Progenitor cell of endocrine pancreas (in vitro differentiated cells): ENCODE measurements at places on chromosomes 2 and 18. TPM values are rescaled to one million over a fixed set of nuclear protein-coding genes. Genes with fewer than 3 reads are reported as not detected.
A peak's percentile ranks its signal among the peaks of the same experiment; 100 is the strongest.

DNA sequence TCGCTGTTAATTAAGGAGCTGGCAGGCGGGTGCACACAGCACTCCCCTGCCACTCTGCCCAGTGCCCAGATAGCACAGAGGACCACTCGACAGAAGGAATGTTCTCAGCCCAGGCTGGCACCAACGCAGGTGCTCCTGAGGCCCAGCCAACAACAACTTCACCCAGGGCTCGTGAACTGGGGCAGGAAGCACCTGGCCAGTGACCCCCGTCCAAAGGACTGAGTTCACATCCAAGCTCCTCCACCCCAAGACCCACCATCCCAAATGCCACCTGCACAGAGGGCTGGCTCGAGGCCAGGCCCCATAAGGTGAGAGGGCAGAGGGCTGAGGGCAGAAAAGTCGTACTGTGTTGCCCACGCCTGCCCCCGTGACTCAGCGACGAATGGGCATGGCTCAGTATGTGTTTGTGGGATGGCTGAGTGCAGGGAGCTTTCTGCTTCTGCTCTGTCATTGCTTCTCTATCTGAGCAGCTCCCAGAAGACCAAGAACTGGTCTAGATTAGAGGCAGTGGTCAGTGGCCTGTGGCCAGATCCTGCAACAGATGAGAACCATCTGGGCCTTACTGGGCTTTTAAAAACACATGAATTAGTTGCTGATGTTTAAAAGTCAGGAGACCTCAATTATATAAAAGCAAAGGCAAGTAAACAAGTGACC is 68.4 kb downstream of the POLR1A start:
- H3K4me1 ChIP-seq, result peaks cover 11% of the 10 kb centered on the region
- no peak for DNase-seq
- H3K27ac ChIP-seq, result no peak overlapping the region
- no peaks in the 10 kb centered on the region for H3K27me3 ChIP-seq
- no peak overlapping the region for H3K4me3 ChIP-seq

DNA sequence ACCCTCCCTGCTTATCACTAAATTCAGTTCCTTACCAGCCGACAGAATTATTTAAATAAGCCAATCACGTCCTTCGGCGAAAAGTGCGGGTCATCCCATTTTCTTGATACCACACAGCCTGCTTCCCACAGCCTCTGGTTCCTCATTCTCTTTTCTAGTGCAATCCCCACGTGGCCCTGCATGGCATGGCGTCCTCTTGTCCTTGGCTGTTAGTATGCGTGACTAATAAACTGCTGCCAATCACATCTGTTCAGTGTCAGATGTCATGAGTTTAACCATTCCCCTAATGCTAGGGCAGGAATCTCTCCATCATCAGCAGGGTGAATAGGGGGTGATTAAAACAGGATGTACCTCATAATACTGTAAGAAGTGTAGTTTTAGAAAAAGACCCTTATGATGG is 62.8 kb upstream of the TSPYL6 start:
- H3K36me3 ChIP-seq, result no peaks in the 10 kb centered on the region
- H3K4me3 ChIP-seq, result no peak overlapping the region
- H3K27ac ChIP-seq, result no peak overlapping the region

DNA sequence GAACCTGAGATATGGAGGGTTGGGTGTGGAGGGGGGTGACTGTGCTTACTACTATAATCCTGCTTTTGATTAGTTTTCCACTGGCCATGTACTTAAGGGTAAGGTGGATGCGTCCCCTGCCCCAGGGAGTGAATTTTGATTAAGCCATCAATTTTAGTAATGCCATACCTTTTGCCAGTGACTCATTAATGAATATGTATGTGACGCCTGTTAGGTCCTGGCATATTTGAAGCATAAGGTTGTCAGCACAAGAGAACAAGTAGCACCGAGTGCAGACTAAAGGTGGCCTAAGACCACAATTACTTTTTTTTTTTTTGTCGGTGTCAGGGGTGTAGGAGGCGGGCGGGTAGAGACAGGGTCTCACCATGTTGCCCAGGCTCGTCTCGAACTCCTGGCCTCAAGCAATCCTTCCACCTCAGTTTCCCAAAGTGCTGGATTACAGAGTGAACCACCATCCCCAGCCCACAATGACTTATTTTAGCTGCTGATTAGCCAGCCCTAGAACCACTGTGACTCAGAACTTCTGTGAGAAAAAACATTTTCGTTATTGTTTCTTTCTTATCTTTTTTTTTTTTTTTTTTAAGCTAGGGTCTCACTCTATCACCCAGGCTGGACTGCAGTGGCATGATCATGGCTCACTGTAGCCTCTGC is 7.0 kb downstream of the TANC1 start:
- H3K4me1 ChIP-seq, result peaks cover 28% of the 10 kb centered on the region
- H3K36me3 ChIP-seq, result peaks cover 5% of the 10 kb centered on the region
- H3K4me3 ChIP-seq, result no peak overlapping the region
- no peak for DNase-seq

DNA sequence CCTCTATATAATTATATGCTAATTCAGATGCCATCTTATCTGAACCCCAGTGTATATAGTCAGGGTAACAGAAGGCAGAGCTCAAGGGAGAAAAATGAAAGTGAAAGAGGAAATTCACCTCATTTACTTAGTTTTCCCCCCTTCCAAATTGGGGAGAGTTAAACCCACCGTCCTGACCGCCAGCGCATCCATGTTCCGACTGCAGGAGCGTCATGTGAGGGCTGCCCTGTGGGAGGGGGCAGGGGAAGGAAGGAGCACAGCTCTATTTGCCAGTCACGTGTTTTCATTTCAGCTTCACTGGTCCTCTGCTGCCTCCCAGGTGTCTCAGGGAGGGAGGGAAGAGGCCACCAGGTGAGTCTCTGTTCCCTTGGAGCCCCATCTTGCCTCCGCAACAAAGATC is 13.2 kb downstream of the CNNM4 start:
- H3K4me3 ChIP-seq, result no peak overlapping the region
- H3K4me1 ChIP-seq, result peaks cover 3% of the 10 kb centered on the region
- no peaks in the 10 kb centered on the region for H3K27me3 ChIP-seq
- H3K36me3 ChIP-seq, result no peaks in the 10 kb centered on the region

- no peak overlapping the region for H3K4me3 ChIP-seq
- H3K36me3 ChIP-seq, result peaks cover 9% of the 10 kb centered on the region
- H3K4me1 ChIP-seq, result no peaks in the 10 kb centered on the region
- no peak for DNase-seq
Measured at GRCh38 chr2:101899871-101900270, 91.9 kb upstream of the IL1R2 start.

- no peak overlapping the region for H3K4me3 ChIP-seq
- H3K27me3 ChIP-seq, result peaks cover 4% of the 10 kb centered on the region
- H3K36me3 ChIP-seq, result no peaks in the 10 kb centered on the region
- no peak overlapping the region for H3K27ac ChIP-seq
Measured at GRCh38 chr2:56089931-56090330, 93.9 kb upstream of the CCDC85A start.

DNA sequence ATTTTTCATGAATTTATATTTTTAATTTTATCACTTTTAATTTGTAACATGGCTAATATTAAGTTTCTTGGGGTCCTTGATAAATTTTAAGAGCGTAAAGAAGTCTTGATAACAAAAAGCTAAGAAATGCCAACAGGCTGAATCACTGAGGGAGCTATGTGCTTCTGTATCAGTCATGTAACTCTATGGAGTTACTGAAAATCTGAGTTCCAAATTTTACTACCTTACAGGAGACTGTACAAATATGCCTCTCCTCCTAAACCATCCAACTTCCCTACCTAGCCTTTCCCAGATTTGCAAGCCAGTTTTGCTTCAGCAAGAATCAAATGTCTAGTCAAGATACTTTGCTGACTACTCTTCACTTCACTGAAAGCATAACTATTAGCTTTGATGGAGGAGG is 35.7 kb downstream of the FEZ2 start:
- no peaks in the 10 kb centered on the region for H3K27me3 ChIP-seq
- peaks cover 24% of the 10 kb centered on the region for H3K36me3 ChIP-seq
- DNase-seq, result no peak
- no peak overlapping the region for H3K27ac ChIP-seq

GRCh38 chr2:23280401-23280800 is 104.6 kb upstream of the KLHL29 start:
- DNase-seq, result no peak
- H3K4me3 ChIP-seq, result no peak overlapping the region
- H3K27me3 ChIP-seq, result peaks cover 10% of the 10 kb centered on the region
- H3K27ac ChIP-seq, result no peak overlapping the region
- H3K36me3 ChIP-seq, result no peaks in the 10 kb centered on the region

DNA sequence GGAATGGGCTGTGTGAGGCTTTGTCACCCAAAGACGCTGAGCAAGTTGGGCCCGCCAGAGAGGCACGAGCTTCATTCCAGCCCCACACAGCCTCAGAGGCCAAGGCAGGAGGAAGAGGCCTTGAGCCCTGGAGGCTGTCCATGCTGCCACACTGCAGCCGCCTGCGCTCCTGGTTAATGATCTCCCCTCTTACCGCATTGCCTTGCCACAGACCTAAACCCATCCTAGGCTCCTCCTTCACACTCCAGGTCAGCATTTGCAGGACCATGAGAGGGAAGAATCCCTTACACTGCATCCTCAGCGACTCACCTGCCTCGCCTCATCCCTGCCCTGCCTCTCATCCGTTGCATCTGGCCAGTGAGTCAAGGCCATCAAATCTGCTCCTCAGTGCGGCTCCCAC is 24.6 kb downstream of the KIF3C start:
- H3K36me3 ChIP-seq, result peaks cover 4% of the 10 kb centered on the region
- H3K27me3 ChIP-seq, result no peaks in the 10 kb centered on the region
- H3K4me3 ChIP-seq, result no peak overlapping the region
- no peak overlapping the region for H3K27ac ChIP-seq
- H3K4me1 ChIP-seq, result no peaks in the 10 kb centered on the region

DNA sequence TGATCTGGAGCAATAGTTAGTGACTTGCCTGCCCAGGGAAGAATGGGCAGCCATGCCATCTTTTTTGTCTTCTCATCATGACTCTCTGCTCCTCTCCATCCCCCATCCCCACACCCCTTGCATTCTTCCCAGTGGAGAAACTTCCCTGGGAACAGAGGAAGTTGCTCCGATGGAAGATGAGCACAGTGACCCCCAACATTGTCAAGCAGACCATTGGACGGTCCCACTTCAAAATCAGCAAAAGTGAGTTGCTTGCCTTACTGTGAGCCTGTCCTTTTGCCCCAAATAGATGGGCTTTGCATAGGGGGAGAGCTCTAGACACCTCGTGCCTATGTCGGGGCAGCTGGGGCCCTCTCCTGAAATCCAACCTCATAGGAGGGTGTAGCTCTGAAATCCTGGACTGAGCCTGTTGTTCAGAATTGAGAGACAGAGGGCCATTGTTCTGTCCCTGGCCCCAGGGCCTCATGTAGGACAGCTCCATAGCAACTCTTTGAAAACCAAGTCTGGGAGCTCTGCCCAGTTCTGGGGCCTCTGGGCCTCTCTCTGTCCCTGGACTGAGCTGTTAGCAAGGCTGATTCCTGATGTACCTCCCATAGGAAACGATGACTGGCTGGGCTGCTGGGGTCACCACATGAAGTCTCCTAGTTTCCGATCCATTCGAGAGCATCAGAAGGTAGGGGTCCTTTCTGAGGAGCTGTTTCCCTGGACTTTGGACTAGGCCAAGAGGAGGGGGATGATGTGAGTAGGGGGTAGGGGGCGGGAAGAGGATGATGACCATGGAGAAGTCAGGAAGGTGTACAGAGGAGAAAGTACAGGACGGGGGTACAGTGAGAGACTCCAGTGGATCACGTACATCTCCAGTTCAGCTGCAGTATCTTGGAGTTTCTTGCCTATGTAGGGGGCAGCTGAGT is 35.2 kb downstream of the TTLL4 start:
- peak overlapping the region; percentile 92 for H3K27ac ChIP-seq
- no peak overlapping the region for H3K4me3 ChIP-seq
- DNase-seq, result no peak
- H3K4me1 ChIP-seq, result peaks cover 7% of the 10 kb centered on the region
- H3K27me3 ChIP-seq, result no peaks in the 10 kb centered on the region
- peaks cover 38% of the 10 kb centered on the region for H3K36me3 ChIP-seq

- H3K27ac ChIP-seq, result no peak overlapping the region
- H3K36me3 ChIP-seq, result no peaks in the 10 kb centered on the region
- no peak overlapping the region for H3K4me3 ChIP-seq
Measured at GRCh38 chr2:152243761-152244640, 68.4 kb upstream of the STAM2 start.

DNA sequence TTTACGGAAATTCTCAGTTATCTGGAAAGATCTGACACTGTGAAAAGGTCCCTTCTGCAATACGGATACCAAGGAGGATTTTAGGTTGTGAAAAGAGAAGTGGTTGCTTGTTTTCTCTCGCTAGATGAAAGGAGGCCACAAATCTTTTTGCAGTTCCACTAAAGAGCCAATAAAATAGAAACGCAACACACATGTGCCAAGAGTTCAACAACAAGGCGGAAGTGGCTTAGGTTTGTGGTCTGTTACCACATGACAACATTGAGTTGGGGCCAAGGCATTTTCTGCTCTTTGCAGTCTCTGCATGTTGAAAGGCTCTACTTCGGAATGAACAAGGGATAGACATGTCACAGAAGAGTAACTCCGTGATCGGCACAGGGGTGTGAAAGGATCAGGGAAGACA is 115.7 kb upstream of the OSR1 start:
- no peak overlapping the region for H3K27ac ChIP-seq
- no peaks in the 10 kb centered on the region for H3K36me3 ChIP-seq
- H3K4me1 ChIP-seq, result no peaks in the 10 kb centered on the region
- no peaks in the 10 kb centered on the region for H3K27me3 ChIP-seq
- H3K4me3 ChIP-seq, result no peak overlapping the region

- peaks cover 2% of the 10 kb centered on the region for H3K4me1 ChIP-seq
- H3K27me3 ChIP-seq, result peaks cover 2% of the 10 kb centered on the region
- DNase-seq, result no peak
- H3K27ac ChIP-seq, result no peak overlapping the region
- H3K36me3 ChIP-seq, result no peaks in the 10 kb centered on the region
Measured at GRCh38 chr2:107278672-107279071, 392.7 kb upstream of the ST6GAL2 start.

DNA sequence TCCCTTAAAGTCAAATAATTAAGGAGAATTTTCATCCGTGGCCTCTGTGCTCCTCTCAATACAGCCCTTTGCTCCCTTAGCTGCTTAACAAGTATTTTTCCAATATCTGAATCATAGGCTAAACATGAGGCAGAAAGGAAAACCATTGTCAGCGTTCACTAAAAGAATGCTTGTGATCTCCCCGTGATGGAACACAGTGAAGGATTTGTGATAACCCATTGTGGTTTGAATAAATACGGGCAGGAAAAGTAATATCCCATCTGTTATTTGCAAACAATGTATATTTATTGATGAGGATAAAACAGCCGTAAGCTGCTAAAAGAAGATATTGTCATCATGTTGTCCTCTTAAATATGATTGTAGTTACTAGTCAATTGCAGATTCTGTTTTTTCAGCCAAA is 258.1 kb downstream of the NAPG start:
- no peak for DNase-seq
- H3K4me3 ChIP-seq, result no peak overlapping the region
- peaks cover 26% of the 10 kb centered on the region for H3K27me3 ChIP-seq
- no peaks in the 10 kb centered on the region for H3K4me1 ChIP-seq
- H3K27ac ChIP-seq, result no peak overlapping the region
- H3K36me3 ChIP-seq, result no peaks in the 10 kb centered on the region

Gene MORN2
- 18.2 and 23.9 TPM in 2 replicates for total RNA-seq

Gene RUFY4
- not detected in 2 replicates for total RNA-seq

Gene ZDBF2
- total RNA-seq, result 41.4 and 42.9 TPM in 2 replicates

Gene GPR55
- total RNA-seq, result not detected in 2 replicates

Gene CYTIP
- 0.14 and 0.27 TPM in 2 replicates for total RNA-seq
